Right forelimb (tissue), 1 donor: ENCODE measurements at places on chromosomes 2 and 18.

DNA sequence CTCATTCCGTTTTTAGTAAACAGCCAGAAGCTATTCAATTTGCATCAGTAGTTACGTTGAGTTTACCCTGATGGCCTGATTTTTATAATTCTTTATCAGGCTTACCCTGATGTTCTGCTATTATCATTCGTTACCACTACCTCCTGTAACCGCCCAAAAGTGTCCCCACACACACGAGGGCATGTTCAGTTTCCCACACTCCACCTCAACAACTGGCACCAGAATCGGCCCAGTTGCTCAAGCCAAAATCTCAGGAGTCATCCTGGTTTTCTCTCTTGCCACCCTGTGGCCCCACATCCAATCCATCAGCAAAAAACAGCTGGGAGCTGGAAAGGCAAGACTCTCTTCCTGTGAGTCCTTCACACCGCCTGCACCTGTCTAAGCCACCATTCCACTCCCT lies 102.9 kb upstream of the RAB6C start:
- DNase-seq, result no peak

DNA sequence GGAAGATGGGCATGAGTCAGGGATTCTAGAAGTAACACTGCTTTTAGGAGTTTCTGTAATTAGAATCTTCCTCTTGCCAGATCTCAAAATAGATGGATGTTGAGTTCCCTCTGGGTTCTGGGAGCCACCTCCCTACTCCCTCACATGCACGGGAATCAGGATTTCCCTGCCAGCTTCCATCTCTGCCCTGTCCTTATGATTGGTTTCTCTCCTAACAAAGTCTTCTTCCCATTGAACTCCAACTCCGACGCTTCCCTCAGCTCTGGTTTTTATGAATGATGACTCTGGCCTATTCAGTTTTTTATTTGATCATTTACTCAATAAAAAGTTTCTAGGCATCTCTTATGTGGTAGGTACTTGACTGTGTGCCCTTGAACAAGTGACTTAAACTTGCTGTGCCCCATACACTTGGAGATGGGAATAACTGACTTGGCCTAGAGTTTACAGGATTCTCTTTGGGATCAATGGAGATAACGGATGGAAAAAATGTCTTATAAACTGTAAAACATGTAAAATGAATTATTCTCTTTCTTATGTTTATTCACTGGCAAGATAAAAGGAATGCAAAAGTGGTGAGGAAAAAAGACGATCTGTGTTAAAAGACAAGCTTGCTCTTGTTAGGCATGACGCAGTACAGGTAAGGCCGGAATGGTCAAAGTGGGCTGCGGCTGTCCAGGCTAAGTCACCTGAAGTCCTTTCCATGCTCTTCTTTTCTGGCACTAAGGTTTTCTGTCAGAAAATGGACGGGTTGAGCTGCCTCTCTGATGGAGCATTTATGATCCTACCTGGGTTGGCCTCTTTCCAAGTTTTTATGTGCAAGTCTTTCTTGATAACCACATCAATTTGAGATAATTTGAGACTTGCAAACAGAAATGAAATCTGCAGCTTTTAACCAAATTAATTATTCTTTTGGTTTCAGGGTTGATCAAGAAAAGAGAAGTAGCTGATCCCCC lies 199.6 kb downstream of the MYCN start:
- no peak for DNase-seq

DNA sequence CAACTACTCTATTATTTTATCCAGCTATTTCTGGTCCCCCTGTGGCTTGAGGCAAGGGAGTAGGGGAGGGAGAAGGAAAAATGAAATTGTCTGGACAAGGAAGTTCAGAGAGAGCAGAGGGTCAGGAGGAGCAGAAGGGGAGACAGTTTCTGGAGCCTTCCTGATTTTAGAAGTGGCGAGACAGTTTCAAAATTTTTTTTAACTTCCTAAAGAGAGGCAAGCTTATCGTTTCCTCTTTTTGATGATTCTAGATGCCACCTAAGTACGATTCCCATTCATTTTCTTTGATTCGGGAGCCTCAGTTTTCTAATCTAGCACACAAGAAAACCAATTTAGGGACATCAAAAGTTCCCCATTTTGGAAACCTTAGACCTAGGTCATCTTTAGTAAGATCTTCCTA lies 96.9 kb upstream of the B3GNT2 start:
- DNase-seq, result no peak

- DNase-seq, result no peak
Measured at GRCh38 chr2:176206136-176206535, 17.7 kb downstream of the HOXD1 start.

- DNase-seq, result no peak
Measured at GRCh38 chr2:40113272-40113968, 334.4 kb upstream of the THUMPD2 start.

- no peak for DNase-seq
Measured at GRCh38 chr2:2191110-2191707, 139.9 kb downstream of the MYT1L start.

DNA sequence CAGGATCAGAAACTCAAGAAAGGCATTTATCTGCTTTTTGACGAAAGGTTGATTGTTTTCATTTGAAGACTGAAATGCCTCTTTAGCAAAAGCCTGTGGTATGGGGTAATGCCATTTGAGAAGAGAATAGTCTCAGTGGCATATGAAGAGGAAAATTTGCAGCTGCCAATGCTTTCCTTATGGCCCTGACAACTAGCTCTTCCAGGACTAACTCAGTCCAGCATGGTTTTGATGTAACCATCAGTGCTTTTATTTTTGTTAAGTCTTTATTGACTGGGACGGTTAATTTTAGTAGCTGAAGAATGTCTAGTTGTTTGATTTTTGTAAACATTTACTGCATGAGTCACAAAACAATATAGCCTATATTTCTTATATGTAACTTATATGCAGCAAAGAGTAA lies 158.4 kb downstream of the LNPK start:
- no peak for DNase-seq

DNA sequence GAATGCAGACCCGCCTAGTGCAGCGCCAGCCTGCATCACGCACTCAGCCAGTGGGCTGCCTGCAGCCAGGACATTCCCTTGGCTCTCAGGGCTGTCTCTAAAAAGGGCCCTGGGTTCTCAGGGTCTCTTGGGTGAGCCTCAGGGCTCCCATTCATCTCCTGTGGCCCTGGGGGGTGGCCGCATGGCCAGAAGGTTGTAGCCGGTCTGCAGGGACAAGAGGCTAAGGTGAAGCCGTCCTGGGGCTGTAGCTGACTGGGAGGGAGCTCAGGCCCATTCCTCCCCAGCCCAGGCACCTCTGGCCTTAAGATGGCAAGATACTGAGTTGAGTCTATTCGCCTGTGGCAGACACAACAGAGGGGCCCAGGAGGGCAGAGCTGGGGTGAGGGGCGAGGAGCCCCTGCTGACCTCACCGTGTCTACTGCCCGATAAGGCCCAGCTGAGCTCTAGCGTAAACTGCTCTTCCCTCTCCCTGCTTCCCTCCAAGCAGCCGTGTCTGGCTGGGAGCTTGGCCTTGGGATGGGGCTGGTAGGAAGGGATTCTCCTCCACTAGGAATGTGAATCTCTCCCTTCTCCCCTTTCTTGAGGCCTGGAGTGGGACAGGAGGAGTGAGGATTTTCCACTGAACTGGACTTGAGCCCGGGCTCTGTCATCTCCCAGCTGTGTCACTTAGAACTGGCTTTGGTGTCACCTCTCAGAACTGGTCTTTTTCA lies 37.9 kb downstream of the INHBB start:
- no peak for DNase-seq

DNA sequence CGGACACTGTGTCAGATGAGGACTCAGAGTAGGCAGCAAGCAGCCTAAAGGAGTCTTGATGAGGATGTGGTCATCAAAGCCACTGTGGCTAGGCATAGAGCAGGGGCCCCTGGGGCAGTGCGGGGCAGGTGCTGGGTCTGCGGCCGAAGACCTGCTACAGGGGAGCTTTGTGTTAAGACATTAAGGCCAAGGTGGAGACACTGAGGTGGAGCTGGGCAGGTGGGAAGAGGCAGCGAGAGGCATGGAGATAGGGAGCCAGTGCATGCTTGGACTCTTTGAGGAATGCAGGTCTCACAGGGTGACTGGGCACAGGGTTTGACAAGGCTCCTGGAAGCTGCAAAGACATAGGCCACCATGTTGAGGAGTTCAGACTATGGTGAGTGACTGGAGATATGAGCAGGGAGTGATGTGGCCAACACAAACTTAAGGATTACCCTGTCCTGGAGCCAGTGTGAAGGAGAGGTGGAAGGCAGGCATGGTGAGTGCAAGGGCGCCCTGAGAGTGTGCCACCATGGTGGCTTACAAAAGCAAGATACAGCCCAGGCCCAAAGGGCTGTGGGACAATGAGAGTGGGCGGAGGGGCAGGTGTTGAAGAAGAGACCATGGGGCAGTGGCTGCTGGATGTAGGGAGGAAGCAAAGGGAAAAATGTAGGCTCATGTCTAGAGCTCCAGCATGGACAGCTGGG lies 450.9 kb upstream of the HS6ST1 start:
- DNase-seq, result no peak

- no peak for DNase-seq
Measured at GRCh38 chr2:162233197-162233596, 10.0 kb downstream of the FAP start.

DNA sequence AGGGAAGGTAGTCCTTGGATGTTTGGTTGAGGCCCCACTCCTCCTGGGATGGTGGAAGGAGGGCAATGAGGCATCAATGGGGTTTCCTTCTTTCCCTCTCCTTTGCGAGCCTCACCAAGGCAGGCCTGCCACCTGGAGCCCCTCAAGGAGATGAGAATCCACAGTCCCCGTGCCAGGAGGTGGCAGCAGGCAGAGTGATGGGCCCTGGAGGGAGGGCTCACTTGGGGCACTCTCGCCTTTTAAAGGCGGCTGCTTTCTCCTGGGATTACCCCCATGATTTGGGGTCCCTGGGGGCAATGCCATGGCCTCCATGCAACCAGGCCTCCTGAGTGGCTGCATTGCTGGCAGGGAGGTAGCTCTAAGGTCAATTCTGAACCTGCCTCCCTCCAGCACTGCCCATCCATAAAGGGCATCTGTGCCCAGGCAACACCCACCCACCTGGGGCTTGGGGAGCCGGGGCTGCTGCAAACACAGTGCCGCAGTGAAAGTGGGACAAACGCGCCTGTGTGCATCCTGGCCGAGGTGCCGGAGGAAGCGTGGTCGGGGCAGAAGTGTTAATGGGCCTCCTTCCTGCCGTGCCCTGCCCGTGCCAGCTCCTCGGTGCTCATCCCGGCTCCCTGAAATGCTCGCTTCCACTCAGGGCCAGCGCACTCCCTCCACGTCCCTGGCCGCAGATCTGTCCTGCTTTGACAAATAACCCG lies 55.9 kb downstream of the ZFP36L2 start:
- no peak for DNase-seq

GRCh38 chr2:70596739-70597138 lies 43.1 kb upstream of the TGFA start:
- DNase-seq, result no peak

DNA sequence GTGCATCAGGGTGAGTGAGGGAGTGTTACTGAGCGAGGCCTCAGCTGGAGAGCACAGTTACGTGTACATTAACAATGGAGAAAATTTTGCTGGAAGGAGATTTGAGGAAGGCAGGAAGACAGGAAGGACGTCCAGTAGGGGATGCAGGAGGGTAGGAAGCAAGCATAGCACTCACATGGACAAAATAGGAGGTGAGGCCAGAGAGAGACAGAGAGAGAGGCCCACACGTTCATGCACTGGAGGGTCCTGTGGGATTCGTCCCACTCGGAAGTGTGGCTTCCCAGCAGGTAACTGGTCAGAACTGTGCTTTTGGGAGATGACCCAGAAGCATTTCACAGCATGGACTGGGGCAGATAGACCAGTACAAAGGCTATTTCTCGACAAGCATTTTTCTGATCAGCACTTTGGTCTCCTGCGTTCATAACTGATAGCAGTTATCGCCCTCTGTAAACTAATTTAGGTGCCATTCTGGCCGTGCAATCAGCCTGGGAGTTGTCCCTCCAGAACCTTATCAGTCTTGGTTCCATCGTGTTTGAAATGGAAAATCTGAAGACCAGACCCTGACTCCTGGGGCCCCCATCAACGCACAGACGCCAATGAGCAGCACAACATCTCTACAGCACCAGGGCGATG lies 5.7 kb downstream of the LCT start:
- DNase-seq, result no peak

DNA sequence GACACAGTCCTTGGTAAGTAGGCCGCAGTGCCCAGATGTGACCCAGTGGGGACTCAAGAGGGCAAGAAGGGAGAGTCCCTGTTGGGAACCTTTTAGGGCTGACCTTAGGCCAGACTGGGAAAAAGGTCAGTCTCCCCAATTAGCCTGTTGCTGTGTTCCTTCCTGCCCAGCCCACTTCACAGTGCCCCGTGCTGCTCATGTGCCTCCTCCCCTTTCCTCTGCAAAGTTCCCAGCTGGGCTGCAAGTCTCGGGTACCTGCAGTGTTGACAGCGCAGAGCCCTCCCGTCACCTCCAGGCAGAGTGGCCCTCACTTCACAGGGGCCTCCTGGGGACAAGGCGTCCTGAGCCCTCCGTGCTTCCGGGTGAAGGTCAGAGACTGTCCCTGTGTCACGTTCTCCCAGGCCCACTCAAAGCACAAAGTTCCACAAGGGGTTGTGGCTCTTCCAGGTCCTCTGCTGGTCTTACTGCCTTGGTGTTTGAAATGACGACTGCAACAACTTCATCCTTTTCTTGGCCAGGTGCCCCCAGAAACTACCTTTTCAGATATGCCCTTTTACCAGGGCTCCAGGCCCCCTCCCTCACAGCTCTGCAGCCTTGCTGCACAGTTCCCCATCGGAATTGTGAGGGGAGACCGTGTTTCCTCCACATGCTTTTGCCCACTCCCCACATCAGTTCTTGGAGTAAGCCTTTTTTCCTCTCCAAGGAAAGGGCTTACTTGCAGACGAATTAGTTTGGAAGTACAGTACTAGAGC lies 225.8 kb downstream of the ALPK2 start:
- no peak for DNase-seq

GRCh38 chr2:146415291-146415690 lies 1429.5 kb upstream of the ACVR2A start:
- no peak for DNase-seq

DNA sequence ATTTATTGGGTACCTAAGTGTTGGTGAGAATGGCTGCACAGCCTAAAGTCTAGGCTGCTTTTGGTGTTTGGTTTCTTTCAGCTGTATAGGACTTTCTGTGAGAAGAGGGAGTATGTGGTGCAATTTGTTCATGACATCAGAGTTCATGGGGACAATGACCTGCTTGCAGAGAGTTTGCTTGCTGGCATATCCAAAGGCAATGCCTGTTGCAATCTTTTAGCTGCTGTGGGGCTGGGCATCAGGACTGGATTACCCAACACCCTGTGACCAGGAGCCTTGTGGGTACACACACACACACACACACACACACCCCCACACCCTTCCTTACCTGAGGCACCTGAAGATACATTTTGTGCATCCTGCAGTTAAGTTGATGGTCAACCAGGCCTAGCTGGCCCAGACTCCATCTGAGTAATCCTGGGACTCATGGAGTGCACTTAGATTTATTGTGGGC lies 68.4 kb downstream of the LIPG start:
- no peak for DNase-seq

DNA sequence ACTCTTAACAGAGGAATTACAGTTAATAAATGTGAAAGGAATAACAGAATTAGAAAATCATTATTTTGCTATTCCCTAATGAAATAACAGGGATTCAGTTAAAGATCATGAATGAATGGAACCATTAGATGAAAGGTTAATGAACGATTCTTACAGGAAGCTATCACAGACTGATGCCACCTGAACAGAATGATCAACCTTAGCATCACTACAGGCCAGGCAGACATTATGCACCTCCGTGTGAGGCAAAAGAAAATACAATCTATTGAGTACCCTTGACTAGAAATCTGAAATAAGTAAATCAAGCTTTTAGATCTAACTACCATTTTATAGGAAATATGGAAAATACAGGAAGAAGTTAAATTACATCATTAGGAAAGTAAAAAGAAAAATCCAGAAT lies 10.4 kb downstream of the ROCK1 start:
- no peak for DNase-seq
